Posterior vena cava (tissue), 2 donors: ENCODE measurements at places on chromosomes 6 and 20.

- DNase-seq: no peak
These were observed 145.1 kb downstream of the PREX1 start for GRCh38 chr20:48682529-48683363.

GRCh38 chr6:39153766-39154397 lies 38.9 kb upstream of the SAYSD1 start:
- no peak for DNase-seq

- DNase-seq: no peak
These were observed 79.1 kb downstream of the ELOVL4 start for GRCh38 chr6:79868098-79868722.

- no peak for DNase-seq
These were observed 147.9 kb downstream of the SOX4 start for GRCh38 chr6:21741221-21742109.

DNA sequence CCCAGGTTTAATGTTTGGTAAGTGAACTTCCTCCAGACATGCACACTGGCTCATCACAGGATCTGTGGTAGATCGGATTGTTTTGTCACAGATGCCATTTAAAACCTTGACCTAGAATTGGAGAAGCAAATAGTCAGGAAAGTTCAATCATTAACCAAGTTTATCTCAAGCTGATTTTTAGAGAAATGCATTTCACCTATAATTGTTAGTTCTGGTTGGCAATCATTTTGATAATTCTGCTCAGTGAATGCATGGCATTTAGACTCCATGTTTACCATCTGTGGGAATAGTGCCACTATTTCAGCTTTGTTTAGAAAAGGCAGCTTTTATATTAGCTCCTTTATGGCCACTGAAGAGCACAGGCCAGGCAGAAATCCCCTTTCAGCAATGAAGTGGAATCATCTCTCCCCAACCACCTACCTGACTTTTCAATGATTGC lies 73.9 kb upstream of the IPCEF1 start:
- DNase-seq: no peak

DNA sequence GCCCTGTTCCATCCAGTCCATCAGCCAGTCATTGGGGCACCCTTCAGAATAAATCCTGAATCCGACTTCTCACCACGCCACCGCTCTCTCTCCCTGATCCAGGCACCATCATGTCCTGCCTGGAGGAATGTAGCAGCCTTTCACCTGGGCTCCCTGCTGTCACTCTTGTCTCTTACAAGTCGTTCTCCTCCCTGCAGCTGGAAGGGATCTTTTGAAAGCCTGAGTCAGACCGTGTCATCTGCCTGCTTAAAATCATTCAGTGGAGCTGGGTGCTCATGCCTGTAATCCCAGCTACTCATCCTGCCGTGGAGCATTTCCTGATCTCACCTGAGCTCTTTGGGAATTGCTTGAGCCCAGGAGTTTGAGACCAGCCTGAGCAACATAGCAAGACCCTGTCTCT lies 19.2 kb upstream of the KCNG1 start:
- DNase-seq: no peak

GRCh38 chr6:170416303-170416702 lies 109.7 kb downstream of the FAM120B start:
- no peak for DNase-seq

DNA sequence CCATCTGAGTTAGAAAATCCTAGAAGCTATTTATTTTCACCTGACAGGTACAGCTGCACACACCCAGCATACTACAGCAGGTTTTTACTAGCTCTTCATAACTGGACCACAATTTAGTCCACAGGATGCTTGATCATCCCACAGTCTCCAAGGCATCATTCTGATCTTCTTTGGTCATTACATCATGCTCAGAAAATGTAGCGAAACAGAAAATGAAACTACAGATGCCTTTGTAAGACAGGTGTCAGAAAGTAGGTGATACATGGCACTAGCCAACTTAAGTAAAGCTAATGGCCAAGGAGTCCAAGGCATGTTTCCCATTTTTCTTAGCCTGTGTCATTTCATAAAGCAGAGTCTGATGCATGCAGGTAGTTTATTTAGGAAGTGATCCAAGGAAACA lies 102.3 kb downstream of the HTR1B start:
- no peak for DNase-seq

DNA sequence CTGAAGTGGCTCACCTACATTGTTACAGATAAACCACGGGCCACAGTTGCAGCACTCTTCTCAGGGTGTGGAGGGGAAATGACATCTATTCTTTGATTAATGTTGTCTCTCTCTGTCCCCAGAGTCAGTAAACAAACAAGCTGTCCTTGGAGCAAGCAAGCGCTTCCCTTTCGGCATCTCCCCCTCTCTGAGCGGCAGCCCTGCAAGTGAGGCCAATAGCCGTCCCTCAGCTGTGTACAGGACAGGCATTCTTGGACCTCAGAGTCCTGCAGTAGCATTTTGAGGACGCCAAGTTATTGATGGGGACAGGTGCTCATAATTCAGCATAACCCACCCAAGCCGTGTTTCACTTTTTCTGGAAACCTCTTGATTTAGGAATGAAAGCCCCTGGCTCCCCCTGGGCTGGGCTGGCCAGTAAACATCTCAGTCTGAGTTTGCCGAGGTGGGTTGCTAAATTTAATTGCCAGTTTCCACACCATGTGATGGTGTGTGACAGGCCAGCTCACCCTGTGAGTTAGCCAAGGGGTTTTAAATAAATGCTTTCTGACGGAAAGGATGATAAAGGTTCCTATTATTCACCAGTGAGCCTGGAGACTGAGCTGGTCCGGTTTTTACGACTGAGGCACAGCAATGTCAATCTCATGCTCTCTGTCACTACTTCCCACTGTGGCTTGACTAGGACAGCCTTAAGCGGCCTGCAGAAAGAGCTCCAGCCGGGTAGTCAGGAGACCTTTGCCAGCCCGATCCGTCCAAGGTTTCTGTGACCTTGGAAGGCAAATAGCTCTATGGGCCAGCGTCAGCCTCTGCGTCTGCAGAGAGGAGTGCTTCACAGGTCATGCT lies 214.8 kb upstream of the RREB1 start:
- no peak for DNase-seq

DNA sequence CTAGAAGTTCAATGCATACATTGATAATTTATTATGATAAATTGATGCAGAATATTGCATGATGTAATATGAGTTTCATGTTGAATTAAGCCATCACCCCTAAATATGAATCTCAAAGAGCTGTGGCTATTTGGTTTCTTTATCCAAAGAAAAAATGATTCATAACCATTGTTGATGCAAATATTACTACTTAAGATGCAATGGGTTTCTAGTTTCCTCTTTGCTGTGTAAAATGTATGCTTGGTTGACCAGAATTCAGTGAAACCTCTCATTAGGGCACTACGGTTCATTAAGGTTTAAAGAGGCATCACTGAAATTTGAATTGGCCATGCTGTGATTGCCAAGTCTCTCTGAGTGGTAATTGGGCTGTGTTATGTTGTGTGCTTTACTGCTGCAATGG lies 492.5 kb upstream of the FLRT3 start:
- DNase-seq: no peak

GRCh38 chr6:7642791-7643190 lies 52.8 kb downstream of the SNRNP48 start:
- DNase-seq: no peak

- peak; percentile 84 for DNase-seq
These were observed 609 bp downstream of the OGFRL1 start for GRCh38 chr6:71289039-71289801.
